ENCODE measurements at places on chromosomes 2 and 18.

- no peak for DNase-seq
Observed at GRCh38 chr2:168577885-168578284, 121.8 kb downstream of the CERS6 start.

GRCh38 chr2:169511818-169512217, 2.3 kb downstream of the KLHL41 start:
- no peak for DNase-seq

DNA sequence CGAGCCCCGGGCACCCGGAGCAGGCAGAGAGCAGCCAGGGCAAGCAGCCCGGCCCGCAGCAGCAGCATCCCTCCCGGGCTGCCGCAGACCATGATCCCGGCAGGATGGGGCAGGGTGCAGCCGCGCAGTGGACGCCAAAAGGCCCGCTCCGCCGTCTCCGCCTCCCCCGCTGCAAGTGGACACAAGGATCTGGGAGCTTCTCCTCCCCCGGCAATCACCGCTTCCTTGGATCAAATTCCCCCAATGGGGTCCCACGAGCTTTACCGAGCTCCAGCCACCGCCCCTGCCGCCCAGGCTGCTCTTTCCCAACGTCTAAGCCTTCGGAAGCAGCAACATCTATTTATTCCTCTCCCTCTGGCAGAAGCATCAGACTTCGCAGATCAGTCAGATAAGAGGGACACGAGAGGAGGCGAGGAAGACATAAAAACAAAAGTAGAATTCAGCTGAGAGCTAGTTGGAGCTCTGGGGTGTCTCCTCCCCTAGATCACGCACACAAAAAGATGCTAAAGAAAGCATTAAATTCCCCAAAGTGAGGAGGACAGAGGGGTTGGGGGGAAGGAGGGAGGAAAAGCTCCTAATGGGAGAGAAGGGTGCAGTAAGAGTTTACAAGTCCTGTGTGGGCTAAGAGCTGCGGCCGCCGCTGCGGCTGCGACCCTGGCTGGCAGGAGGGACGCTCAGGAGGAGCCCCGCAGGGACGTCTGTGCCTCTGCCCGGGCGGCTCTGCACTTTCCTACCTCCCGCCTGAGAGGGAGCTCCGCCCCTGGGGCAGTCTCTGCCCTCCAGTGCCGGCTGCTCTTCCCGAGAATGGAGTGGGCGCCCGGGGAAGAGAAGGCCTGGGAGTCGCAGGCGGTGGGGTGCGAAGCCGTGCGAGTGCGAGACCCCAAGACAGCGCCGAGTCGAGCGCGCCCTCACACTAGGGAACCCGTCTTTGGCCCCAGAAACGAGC, at the start of gene FRZB:
FRZB (minus strand) TSS at position 177 of the 946 bp plus-strand sequence; CDS start at position 92, 85 bp downstream.
- DNase-seq: no peak

DNA sequence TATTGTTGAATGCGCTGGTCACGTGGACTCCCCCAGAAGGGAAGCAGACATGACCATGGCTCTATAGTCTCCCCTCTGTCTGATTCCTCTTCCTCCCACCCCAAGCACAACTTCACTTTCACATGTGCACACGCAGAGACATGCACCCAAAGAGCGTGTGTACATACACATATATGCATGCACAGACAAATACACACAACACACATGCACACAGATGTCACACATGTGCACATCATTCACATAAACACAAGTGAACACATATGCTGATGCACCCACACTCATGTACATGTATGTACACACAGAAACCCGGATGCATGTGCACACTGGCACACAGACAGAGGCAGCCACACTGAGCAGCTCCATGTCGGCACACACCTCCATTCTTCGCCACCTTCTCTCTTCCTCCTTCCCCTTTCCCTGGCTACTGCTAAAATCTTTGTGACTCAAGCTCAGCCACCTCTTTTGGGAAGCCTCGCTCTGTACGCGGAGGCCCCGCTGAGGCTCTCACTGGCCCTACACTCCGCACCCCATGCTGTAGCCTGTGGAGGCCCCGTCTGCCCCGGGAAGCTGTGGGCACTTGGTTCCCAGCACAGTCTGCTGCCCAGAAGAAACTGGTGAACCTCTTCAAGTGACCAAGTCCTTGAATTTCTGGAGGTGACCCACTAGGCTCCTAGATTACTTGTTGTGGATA, 101.6 kb upstream of the TEX51 start:
- no peak for DNase-seq

DNA sequence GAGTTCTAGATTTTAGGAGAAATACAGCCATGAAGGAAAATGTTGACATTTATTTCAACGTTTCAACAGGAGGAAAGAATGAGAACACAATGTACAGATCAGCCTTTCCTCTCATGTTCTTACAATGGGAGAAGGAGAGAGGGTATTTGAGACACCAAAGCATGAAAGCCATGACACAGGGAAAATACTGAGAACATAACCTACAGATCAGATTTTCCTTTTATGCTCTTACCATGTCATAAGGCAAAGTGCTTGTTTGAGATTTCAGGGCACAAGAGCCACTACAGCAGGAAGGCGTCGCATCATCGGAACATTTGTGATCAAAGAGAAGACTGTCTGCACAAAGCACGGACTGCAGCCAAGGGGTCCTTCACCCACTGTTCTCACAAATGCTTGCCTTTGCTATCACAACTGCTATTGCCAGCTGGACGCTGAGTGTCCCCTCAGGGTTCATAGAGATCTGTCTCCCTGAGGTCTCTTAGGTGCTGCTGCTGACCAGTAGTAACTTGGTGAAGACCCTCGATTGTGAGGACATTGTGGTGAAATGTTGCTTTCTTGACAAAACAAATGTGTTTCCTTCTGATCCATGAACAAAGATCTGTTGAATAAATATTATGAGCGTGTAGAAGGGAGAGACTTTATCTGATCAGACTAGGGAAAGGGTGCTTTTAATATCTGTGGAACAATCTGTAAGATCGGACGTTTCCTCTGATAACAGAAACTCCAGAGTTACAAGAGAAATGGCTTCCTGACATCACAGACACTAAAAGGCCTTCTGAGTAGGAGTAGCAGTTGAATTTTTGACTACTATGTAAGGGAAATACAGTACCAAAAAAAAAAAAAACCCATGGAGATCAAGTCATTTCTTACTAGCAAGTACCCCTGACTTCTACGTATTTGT, 6.4 kb upstream of the IL1RL1 start:
- DNase-seq: no peak

- DNase-seq: no peak
Observed at GRCh38 chr2:195677884-195678283, 20.9 kb downstream of the SLC39A10 start.

- DNase-seq: no peak
Observed at GRCh38 chr2:103353774-103354173, 591.9 kb downstream of the TMEM182 start.

DNA sequence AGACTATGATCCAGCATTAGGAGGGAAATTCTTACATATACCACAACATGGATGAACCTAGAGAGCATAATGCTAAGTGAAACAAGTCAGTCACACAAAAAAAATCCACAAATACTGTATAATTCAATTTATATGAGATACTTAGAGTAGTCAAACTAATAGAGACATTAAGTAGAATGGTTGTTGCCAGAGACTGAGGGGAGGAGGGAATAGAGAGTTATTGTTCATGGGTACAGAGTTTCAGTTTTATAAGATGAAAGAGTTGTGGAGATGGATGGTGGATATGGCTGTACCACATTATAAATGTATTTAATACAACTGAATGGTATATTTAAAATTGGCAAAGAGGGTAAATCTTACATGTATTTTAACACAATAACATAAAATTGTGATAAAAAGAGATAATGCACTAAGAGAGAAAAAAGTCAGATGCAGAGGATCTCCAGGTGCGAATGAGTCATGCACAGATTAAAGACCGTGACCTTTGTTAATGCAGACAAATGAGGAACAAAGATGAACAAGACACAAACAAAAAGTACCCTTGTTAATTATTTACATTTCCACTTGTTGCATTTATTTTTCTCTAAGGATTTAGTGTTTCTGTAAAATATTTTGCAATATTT, 541.7 kb upstream of the MEX3C start:
- no peak for DNase-seq

DNA sequence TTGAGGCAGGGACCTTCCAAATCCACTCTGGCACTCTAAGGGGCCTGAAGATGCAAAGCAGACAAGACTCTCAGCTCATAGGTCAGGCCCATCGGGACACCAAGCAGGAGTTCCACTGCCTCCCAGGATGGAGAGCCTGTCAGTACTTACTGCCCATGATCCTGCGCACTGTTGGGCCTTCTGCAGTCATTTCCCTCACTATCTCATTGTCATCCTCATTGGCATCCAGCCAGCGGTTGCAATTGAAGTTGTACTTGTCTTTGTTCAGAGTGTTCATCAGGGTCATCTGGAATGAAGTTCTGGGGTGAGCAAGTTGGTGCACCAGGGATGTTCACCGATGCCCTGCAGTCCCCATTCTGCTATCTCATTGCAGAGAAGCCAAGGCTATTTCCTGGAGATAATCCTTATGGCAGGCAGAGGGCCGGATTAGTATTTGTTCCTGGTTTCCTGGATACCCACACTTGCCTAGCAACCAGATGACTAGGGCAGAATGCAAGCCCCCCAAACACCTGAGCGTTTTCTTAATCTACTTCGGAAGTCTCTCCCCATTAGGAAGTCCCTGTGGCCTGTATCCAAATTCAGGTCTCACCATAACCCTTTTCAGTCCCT, 65.1 kb downstream of the LOXHD1 start:
- no peak for DNase-seq

DNA sequence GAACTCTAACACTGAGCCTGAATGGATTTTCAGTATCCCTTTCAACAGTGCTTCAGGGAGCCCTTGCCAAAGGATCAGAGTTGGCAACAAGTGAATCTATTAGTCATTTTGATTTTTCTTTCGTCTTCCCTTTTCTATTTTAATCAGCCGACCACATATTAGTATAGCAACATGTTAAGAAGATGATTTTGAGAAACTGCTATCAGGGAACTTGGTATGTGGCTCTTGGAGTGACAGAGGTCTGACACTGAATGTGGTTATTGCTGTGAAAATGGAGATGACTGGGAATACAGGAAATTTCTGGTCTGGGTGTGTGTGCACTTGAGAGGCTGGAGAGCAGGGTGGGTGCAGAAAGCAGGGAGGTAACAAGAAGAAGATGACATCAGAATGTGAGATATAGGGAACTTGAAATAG, 28.7 kb upstream of the IL1RL1 start:
- DNase-seq: no peak

GRCh38 chr2:165746501-165746900, 47.5 kb downstream of the GALNT3 start:
- no peak for DNase-seq

- no peak for DNase-seq
Observed at GRCh38 chr2:168190590-168191336, 56.6 kb downstream of the STK39 start.

DNA sequence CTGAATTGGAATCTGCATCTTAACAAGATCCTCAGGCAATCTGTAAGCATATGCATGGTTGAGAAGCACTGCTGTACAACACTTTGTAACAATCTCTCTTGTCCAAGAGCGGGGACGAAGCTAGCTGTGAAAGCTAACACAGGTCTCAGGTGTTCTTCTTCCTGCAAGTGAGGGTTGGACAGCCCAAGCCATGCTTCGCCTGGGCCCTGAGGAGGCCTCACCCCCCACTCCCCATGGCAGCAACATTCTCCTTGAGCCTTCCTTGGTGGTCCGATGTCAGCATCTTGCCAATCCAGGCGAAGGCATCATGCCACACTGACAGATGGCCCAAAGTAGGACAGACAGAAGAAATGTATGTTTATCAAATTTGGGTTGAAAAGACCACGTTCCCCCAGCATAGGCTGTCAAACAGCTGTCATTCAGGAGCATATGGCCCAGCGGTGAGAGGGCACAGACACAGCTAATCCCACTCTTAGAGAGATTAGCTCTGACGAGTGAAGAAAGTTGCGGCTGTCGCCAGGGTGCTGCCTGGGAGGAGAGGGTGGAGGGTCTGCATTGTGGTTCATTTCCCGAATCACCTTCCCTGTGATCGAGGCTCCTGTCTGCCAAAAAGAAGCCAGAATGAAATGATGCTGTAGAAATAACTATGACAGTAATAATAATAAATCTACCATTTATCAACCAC, 344.7 kb downstream of the MYCN start:
- DNase-seq: no peak

DNA sequence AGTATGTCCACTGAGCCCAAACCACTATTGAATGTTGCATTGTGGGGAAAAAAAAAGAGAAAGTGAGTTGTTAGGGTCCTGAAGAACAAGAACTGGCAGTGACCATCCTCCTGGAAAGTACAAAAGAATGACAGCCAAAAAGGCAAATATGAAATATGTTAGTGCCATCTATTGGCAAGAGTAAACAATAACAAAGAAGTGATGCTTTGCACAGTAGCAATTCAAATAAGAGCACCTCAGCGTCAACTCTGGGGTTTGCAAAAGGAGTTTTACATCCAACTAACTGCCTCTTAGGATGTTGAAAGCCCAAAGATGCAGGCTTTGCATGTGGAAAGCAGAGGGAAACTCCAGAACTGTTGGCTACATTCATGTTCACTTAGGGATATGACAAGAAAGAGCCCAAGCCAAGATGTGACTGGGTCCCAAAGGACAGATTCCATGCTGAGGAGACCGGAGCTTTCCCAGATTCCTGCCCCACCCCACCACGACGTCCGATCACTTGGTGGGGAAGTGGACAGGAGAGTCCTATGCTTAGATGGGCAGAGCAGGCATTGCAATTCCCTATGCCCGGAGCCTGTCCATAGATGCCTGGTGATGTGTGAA, 15.6 kb downstream of the TRABD2A start:
- DNase-seq: no peak

- no peak for DNase-seq
Observed at GRCh38 chr2:134155134-134155533, 98.7 kb upstream of the MGAT5 start.

DNA sequence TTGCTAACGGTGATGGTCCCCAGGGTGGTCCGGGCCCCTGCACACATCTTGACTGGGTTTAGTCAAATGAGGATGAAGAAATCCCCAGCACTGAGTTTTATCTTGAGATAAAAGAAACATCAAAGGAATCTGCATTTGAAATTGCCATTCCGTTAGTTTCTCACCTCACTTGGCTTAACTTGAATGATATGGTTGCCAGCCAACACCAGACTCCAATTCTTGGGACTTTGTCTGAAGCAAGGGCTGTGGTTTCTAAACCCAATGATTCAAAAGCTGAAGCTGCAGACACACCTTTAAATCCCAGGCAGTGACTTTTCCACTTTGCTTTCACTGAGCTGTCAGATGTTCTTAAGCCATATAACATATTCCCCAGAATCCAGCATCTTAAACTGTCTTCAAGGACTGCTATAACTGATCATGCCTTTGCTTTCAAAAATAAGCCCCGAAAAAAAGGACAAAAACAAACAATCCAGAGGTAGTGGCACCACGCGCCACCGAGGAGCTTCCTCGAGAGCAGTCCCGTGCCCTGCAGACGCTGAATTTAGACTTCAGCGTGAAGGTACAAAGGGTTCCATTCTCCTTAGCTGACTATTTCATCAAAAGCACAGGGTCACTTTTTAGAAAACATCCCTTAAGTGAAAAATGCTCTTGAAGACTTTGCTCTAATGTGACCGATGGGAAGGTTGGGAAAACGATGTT, 189.3 kb downstream of the HDAC4 start:
- no peak for DNase-seq

DNA sequence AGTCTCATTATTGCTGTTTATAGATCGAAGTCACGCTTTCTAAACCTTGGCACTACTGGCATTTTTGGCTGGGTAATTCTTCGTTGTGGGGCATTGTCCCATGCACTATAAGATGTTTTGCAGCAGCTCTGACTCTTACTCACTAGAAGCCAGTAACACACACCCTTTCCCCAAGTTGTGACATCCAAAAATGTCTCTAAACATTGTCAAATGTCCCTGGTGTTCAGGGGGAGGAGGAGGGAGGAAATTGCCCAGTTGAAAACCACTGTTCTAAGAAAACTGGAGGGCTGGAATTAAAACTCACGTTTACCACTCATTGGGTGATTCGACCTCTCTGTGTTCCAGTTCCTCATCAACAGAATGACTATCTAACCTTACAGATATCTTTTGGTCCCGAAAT, 115.7 kb upstream of the KLF7 start:
- DNase-seq: no peak

Measured in stimulated activated CD4-positive, alpha-beta T cell treated with anti-CD3 and anti-CD28 coated beads, TNF-alpha, amount 100 ng/mL, for 1 hour (primary cell).